ENCODE measurements at places on chromosomes 16 and 17. TPM values are rescaled to one million over a fixed set of nuclear protein-coding genes. Genes with fewer than 3 reads are reported as not detected.

DNA sequence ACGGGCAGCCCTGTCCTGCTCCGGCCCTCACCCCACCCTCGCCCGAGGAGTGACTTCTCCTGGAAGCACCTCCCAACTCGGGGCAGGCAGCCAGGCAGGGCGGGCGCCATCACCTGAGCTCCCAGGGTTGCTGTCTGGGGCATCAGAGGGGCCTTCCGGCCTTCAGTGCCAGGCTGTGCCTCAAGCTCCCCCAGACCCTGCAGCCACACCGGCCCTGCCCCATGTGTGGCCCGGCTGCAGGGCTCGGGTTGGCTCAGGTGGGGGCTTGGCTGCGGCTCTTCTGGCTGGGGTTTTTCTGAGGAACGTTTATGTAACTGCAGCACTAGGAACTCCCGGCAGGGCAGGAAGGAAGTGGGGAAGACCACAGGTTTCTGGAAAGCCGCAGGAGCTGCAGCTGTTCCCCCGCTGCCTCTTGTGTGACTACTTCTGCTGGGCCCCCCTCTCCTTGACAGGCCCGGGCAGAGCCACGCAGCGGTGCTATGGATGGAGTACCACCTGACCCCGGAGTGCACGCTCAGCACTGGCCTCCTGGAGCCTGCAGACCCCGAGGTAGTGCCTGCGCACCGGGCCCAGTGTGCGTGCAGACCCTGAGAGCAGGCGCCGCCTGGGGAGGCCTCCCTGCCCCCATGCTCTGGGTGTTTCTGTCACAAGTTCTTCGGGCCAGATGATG is 45.6 kb downstream of the PRMT7 start:
- peaks cover 40% of the 10 kb centered on the region for H3K36me3 ChIP-seq
- H3K27ac ChIP-seq, result no peak overlapping the region
- H3K27me3 ChIP-seq, result no peaks in the 10 kb centered on the region
- peak; percentile 85 for DNase-seq

SMTNL2 gene
- total RNA-seq, result not detected

DNA sequence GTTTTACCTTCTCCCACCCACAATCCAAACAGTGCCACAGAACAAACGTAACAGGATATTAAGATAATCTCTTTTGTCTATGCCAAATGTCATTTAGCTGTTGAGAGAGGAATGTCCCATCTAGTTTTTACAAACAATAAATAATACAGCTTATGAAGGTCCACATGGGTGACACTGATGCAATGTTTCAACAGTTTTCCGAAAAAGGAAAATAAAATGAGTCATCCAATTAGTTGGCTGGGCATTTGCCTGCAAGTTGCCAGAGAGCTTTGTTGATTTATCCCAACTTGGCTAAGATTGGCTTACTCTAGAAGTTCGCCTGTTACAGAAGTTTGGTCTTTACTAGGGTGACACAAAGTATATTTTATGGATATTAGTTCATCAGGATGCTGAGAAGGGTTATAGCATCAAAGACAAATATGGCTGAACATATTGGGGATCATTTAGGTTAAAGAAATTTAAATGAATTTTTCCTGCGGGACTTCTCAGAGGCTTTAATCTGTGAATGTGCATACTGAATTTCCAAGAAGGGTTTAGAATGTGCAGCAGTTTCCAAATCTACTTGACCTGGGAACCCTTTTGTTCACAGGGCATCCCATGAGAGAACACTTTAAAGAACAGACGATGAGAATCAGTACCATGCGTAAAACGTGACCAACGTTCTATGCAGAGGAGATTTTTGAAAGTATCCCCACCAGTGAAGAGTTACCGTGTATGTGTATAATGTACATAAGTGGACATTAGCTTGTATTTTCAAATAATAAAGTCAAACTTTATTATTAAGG is 73.1 kb downstream of the CDH13 start:
- H3K27ac ChIP-seq, result peak overlapping the region; percentile 32
- H3K36me3 ChIP-seq, result no peaks in the 10 kb centered on the region
- H3K4me3 ChIP-seq, result no peak overlapping the region
- DNase-seq, result peak; percentile 79

DNA sequence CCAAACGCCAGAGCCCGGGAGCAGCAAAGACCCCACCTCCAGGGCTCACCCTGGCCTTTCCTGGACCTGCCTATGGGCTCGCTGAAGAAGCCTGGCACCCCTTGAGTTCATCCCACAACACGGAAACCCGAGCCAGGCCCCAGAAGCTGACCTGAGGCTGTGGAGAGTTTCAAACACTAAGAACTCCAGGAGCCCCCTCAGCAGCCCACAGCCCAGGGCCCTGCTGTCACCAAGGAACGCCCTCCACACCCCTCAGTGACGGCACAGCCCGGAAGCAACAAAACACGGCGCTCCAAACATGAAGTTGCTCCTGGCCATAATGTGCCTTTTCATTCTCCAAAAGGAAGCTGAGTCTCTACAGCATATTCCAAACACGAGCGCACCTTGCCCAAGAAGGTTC is 9.2 kb downstream of the SLC38A10 start:
- H3K36me3 ChIP-seq, result peaks cover 9% of the 10 kb centered on the region
- no peaks in the 10 kb centered on the region for H3K27me3 ChIP-seq
- peak overlapping the region; percentile 82 for H3K27ac ChIP-seq
- H3K4me1 ChIP-seq, result peaks cover 12% of the 10 kb centered on the region
- peak overlapping the region; percentile 71 for H3K4me3 ChIP-seq

GRCh38 chr17:78915872-78916632 is 9.1 kb downstream of the TIMP2 start:
- no peaks in the 10 kb centered on the region for H3K27me3 ChIP-seq
- peak overlapping the region; percentile 7 for H3K4me3 ChIP-seq
- H3K27ac ChIP-seq, result peak overlapping the region; percentile 56
- peak; percentile 94 for DNase-seq

GRCh38 chr16:72787514-72788268 is 260.2 kb downstream of the ZFHX3 start:
- no peaks in the 10 kb centered on the region for H3K27me3 ChIP-seq
- H3K27ac ChIP-seq, result peak overlapping the region; percentile 98
- peaks cover 15% of the 10 kb centered on the region for H3K36me3 ChIP-seq
- H3K4me1 ChIP-seq, result peaks cover 30% of the 10 kb centered on the region
- DNase-seq, result peak; percentile 99
- H3K4me3 ChIP-seq, result peak overlapping the region; percentile 77

FNDC8 gene
- not detected for total RNA-seq

SLC16A5 gene
- total RNA-seq, result 16.3 TPM

GRCh38 chr17:68768804-68769203 is 167.6 kb upstream of the FAM20A start:
- no peak for DNase-seq
- no peaks in the 10 kb centered on the region for H3K27me3 ChIP-seq
- peaks cover 7% of the 10 kb centered on the region for H3K4me1 ChIP-seq

DNA sequence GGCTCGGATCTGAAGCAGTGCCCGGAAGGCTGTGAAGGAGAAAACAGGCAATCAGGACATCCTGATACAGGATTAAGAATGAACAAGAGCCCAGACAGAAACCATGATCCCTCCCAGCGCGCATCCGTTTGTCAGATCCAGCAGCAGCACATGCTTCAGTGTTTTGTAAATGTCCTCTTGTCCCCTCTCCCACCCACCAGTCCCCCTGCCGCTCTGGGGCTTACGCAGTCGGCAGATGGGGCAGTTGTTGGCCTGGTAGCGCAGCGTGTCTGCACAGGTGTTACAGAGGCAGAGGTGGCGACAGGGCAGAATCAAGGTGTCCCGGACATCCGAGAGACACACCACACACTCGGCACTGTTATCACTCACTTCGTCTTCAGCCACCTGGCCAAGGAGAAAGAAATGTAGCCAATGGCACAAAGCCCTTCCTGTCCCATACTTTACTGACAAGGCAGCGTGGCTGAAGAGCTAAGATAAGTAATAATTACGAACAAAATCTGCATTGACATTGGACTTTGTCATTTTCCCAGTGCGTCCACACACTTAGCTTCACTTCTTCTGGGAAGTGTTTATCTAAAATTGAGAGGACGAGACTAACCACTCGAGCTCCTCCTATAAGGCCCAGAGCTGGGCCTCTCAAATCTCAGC is 20.7 kb upstream of the FOXJ1 start:
- H3K27me3 ChIP-seq, result peaks cover 23% of the 10 kb centered on the region
- no peak for DNase-seq
- no peaks in the 10 kb centered on the region for H3K4me1 ChIP-seq
- H3K27ac ChIP-seq, result no peak overlapping the region
- no peaks in the 10 kb centered on the region for H3K36me3 ChIP-seq

PSMB3 gene
- total RNA-seq, result 267 TPM

- peak overlapping the region; percentile 60 for H3K27ac ChIP-seq
- peak; percentile 94 for DNase-seq
- H3K4me3 ChIP-seq, result peak overlapping the region; percentile 89
- peaks cover 42% of the 10 kb centered on the region for H3K4me1 ChIP-seq
- H3K36me3 ChIP-seq, result no peaks in the 10 kb centered on the region
- H3K27me3 ChIP-seq, result no peaks in the 10 kb centered on the region
These were observed 2.6 kb downstream of the GLIS2 start for GRCh38 chr16:4318451-4318910.

GRCh38 chr16:82091241-82091640 is 56.2 kb downstream of the HSD17B2 start:
- H3K4me1 ChIP-seq, result peaks cover 2% of the 10 kb centered on the region
- peak; percentile 37 for DNase-seq
- H3K27ac ChIP-seq, result no peak overlapping the region
- H3K27me3 ChIP-seq, result no peaks in the 10 kb centered on the region
- no peaks in the 10 kb centered on the region for H3K36me3 ChIP-seq

Measured in osteoblast (primary cell).